CD8-positive, alpha-beta T cell (primary cell): ENCODE measurements at places on chromosomes 16 and 17.

- DNase-seq = no peak
Measured at GRCh38 chr17:41728056-41728455, 6.4 kb downstream of the HAP1 start.

DNA sequence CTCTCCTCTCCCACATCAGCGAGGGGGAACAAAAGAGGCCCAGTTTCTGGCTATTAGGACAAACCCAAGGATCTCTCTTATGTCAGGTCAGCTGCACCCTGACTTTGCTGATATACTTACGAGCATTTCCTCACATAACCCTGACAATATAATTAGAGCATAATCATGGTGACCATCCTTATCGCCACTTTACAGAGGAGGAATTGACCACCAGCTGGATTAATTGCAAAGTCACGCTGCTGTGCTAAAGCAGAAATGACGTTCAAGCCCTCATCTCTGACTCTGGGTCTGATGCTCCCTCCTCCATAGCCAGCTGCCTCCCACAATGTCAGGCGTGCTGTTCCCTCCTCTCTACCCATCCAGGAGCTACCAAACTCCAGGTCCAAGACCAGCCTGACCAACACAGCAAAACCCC is 42.6 kb downstream of the TRARG1 start:
- no peak for DNase-seq

DNA sequence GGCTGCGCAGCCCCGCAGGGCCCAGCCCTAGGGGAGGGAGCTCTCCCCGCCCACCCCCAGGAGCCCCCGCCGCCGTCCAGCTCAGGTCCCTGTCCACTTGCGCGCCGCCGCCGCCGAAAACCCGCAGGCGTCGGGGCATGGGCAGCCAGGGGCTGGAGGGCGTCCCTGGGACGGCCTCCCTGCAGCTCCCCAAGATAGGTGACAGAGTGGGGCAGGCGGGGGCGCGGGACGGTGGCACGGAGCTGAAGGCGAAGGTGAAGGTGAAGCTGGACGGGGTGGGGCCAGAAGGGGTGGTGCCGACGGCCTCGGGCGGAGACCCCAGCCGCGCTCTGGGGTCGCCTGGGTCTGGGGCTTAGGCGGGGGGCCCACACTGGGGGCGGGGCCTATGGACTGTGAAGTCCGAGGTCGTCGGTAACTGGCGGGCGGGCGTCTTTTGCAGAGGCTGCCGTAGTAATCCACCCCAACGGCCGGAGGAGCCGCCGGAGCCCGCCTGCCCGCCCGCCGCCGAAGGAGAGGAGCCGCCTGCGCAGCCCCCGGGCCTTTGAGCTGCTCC is 27.2 kb downstream of the SREBF1 start:
- no peak for DNase-seq

GRCh38 chr16:2056077-2056476 is 8.3 kb downstream of the TSC2 start:
- DNase-seq = no peak

- no peak for DNase-seq
Measured at GRCh38 chr17:47731396-47731795, 1.6 kb upstream of the TBX21 start.

- no peak for DNase-seq
Measured at GRCh38 chr16:84196727-84197394, 5.9 kb downstream of the ADAD2 start.

DNA sequence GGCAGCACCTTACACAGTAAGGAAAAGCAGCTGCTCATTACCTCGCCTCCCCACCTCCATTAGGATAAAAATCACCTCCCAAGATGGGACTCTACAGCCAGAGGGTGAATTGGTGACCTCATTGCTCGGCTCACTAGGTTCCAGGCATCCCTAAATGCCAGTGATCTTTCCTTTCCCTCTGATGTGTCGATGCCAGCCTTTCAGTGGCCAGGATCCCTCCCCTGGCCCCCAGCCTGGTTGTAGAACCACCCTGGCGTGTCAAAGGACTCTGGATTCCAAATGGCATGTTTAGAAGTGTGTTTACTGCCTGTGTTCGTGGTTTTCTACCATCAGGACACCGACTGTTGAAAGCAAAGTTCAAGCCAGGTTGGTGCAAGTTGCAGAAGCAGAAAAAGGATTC is 72.1 kb upstream of the LYRM9 start:
- DNase-seq = no peak

DNA sequence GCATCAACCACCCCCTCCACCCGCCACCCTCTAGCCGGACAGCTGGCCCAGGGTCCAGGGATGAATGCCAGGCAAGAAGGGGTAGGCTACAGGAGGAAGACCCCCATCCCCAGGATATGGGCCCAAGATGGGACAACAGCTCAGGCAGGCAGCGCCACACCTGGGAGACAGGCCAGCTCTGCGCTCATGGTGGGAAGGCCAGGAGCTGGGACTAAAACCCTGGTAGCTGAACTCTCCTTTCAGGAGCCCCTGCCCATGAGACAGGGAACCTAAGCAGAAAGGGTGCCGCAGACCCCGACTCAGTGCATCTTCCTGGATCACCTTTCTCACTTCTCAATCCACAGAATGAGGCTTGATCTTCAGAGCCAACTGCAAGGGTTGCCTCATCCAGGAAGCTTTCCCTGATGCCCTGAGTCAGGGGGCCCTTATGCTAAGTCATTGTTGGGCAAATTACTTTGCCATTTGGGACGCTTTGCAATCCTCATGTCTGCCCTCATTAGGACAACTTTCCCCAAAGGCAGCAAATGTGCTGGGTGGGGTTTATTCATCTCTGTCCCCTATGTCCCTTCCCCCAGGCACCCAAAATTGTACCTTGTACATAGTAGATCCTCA is 9.0 kb downstream of the ZDHHC1 start:
- DNase-seq = no peak

GRCh38 chr16:85152414-85153030 is 40.2 kb upstream of the CIBAR2 start:
- DNase-seq = no peak

- no peak for DNase-seq
Measured at GRCh38 chr16:55391760-55392375, 67.9 kb downstream of the IRX6 start.

DNA sequence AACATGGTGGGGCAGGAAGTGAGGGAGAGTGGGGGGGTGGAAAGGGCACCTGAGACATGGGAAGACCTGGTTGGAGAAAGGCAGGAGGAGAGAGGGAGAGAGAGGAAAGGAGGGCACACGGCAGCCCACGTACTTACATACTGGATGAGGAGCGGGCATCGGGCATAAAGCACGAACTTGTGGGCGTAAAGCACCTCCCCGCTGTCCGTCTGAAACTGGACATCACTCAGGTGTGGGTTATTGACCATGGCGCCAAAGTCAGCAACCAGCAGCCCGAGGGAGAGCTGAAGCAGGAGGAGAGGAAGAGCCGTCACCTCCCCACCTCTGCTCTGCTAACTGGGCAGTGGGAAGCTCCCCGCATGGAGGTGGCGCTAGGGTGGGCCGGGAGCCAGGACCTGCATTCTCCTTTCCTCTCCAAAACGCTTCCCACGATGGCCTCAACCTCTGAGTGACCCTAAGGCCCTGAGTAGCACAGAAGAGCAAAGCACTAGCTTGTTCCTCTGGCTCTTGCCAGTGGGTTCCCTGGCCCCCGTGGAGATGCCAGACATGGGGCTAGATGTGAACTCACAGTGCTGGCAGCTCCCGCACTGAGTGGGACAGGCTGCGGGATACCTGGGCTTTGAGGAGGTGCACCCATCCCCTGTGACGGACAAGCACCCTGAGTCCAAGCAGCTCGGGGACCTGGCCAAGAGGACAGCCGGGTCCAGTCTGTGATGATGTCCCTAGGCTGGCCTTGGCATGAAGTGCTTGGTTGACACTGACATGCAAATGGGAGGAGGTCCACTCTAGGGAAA is 16.9 kb downstream of the SLX4 start:
- no peak for DNase-seq

GRCh38 chr17:48632579-48633265 is 6.6 kb upstream of the HOXB9 start:
- DNase-seq = no peak

GRCh38 chr16:68685685-68686478 is 40.8 kb downstream of the CDH3 start:
- DNase-seq = no peak

DNA sequence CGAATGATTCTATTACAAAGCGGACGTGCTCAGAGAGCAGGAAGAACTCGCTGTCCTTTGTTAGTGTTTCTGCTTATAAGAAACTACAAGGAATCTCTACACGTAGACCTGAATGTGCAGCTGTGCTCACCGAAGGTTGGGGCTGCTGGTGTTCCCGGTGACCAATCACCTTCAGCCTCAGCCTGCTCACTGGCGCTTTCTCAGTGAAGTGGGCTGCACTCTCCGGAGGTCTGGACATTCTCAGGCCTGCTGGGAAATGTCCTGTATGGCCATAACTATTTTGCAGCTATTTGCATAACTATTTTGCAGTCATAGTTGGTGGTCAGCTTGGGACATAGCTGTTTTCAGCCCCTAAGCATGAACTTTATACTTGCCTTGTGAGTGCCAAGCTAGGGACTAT is 9.7 kb upstream of the CIAO3 start:
- DNase-seq = no peak

DNA sequence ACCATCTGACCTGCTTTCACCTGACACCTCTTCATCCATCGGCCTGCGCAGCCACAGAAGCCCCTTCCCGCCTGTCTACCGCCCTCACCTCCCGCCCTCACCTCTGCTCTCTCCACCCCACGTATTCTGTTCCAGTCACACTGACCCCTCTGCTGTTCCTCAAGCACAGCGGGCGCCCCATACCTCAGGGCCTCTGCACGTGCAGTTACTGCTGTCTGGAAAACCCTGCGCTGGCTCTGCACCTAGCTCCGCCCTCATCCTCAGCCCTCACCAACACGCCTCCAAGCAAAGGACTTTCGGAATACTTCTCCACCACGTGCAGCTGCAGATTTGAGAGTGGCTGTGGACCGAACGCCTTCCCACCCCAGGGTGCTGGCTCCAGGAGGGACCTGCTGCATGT is 24.6 kb upstream of the PABPN1L start:
- no peak for DNase-seq

- DNase-seq = no peak
Measured at GRCh38 chr17:15342460-15342859, 1.1 kb upstream of the TEKT3 start.
